ENCODE measurements at places on chromosomes 7 and 10.

DNA sequence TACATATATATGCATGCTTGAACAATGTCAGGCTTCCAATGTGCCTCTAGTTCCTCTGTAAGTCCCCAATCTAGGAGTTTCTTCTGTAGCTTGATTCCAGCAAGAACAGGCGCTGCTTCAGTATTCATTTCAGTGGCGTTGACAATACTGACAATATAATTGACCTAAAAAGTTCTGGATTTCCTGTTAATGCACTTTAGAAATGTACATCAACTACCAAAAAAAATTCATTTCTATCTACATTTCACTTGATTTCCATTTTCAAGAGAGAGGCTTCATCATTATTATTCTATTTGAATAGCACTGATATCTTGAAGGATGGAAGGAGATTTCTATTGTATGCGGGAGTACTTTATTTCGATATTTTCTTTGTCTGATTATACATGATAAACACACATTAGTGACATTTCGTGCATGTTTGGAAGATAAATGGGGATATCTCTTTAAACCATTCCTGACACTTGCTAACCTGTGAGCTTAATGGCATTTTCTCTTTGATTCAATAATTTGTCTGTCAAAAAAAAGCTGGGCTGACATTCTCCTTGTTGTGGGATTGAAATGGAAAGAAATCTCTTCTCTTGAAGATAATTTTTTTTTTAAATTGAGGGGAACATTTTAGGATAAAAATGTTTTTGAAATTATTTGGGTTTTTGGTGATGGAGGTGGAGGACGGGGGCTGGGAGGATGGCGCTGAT, 568.2 kb downstream of the LRMDA start:
- no peak for DNase-seq

DNA sequence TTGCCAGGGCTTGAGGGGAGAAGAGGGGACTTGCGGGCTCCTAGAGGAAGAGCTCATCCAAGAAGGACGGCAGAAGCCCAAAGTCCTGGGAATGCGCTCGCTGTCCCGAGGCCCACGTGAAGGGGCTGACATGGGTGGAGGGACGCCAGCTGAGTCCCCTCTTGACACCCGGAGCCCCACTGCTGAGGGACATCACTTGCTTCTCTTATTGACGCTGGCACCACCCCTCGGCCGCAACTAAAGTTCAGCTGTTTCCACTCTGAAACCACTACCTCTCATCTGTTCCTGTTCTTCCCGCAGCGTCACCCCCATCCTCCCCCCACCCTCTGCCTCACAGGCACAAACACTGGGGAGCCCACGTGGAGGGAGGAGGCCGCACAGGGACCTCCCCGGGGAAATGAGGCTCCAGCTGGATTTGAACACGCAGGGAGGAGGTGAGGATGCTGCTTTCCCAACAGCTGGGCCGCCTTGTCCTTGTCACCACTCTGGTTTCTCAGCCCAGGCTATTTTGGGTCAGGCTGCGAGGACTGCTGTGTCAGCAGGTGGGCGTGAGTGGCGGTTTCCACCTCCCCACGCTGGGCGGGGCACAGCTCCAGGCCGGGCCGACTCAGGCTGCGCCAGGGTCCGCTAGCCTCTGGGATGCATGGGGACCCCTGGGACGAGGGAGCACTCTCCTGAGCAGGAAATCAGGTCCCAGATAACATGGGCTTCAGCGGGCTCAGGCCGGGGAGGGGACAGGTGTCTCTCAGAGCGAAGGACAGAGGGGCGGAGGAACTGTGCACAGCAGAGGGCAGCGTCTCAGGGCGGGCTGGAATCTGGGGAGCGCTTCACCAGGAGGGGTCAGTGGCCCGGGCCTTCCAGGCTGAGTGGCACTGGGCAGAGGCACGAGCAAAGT, 156.3 kb downstream of the ZNF248 start:
- no peak for DNase-seq

DNA sequence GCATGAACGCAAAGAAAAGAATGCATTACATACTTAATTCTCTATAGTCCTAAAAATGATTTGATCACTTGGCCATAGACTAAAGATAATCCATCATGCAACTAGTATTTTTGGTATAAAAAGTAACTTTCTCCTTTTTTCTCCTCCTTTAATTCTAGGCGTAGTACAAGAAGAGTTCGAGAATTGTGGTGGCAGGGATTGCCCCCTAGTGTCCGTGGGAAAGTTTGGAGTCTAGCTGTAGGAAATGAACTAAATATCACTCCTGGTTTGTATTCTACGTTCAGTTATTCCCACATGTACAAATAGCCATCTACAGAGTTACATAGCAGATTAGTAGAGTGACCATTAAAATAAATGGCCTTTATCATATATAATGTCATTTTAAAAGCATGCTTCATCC, 45.5 kb upstream of the HELLS start:
- no peak for DNase-seq

GRCh38 chr7:136526408-136527105, 341.9 kb upstream of the CHRM2 start:
- no peak for DNase-seq

- DNase-seq: no peak
These were observed 28.9 kb downstream of the MINDY4 start for GRCh38 chr7:30799976-30800661.

- DNase-seq: no peak
These were observed 53.5 kb upstream of the WAC start for GRCh38 chr10:28479425-28479865.

DNA sequence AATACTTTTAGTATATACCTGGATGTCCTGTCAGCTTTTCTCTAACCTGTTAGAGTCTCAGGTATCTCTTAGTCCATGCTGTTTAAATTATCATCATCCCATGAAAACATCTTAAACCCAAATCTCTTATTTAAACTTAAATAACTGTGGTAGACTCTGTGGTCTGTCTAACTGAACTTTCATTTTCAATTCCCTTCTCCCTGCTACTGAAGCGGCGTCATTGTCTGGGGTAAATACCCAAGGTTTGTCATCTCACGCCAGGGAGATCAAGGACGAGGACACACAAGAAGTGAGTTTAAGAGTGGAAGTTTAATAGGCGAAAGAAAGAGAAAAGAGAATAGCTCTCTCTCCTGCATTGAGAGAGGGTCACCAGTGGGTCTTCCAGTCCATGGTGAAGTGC, 804.4 kb upstream of the CELF2 start:
- DNase-seq: no peak

DNA sequence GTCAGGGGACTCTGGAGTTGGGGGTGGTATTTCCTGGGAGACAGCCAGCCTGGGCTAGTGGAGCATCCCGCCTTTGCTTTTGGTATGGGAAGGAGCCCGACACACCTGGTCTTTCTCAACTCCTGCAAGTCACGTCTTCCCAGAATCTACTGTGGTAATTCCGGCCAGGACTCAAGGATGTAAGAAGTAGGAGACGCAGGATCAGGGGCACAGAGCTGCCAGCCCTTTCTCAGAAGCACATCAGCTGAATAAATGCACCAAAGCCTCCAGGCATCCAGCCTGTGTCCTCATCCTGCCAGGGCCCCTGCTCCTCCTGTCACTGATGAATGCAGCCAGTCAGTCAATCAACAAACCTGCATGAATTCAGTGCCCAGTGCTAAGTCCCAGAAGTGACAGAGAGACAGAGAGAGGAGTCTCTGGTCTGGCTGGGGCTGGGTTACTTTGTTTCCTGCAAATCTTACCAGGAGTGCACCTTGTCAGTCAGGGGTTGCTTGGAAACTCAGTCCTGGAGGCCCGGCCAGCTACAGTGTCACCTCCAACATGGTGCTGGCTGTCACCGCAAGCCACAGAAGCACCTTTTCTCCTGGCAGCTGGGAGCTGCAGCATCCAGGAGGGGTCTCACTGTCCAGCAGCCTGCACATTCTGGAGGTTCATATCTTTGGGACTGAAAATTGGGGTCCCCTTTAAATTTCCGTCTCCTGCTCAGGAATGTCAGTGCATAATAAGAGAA, 101.8 kb downstream of the PTPRE start:
- no peak for DNase-seq

DNA sequence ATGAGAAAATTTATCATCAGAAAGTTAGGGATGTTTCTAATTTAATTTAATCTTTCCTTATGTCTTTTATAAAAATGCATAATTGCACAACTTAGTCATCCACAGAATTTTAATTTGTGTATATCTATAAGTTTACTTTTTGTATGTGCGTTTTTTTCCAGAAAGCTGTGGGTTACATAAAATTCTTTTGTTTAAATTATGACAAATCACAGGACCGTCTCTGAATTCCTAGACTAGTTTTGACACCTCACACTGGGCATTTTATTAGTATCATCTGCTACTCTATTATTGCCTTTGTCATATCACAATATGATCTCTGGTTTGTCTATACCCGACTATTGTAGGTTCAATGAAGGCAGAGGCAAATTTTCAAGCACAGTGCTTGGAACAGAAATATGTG, 482.4 kb upstream of the SEMA3D start:
- DNase-seq: no peak

- no peak for DNase-seq
These were observed 11.7 kb downstream of the ARHGAP19 start for GRCh38 chr10:97280783-97281182.

GRCh38 chr7:96330193-96330592, 8.3 kb upstream of the SLC25A13 start:
- DNase-seq: no peak

- DNase-seq: no peak
These were observed 694.2 kb upstream of the FZD8 start for GRCh38 chr10:36336315-36336714.

GRCh38 chr7:147721962-147722830, 868.4 kb upstream of the C7orf33 start:
- DNase-seq: no peak

- no peak for DNase-seq
These were observed 19.5 kb downstream of the EVX1 start for GRCh38 chr7:27262121-27262520.

GRCh38 chr10:88090568-88091214, 227.3 kb downstream of the PTEN start:
- DNase-seq: peak; percentile 72

DNA sequence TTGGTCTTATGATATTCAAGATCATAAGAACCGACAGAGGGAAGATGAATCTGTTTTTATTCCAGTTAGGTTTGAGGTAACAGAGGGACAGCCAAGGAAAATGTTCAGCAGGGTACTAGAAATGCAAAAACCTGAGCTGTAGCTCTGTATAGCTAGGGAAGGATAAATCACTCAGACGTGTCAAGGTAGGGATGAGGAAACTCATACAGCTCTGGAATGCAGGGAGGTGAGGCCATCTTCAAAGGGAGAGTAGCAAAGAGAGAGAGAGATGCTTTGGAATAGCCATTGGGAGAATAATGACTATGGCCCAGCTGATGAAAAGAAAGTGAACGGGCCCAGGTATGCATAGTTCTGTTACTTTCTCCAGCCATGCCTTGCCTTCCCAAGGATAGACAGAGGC, 77.8 kb downstream of the PAX2 start:
- DNase-seq: no peak

- DNase-seq: no peak
These were observed 26.1 kb downstream of the CALML3 start for GRCh38 chr10:5550621-5551530.

DNA sequence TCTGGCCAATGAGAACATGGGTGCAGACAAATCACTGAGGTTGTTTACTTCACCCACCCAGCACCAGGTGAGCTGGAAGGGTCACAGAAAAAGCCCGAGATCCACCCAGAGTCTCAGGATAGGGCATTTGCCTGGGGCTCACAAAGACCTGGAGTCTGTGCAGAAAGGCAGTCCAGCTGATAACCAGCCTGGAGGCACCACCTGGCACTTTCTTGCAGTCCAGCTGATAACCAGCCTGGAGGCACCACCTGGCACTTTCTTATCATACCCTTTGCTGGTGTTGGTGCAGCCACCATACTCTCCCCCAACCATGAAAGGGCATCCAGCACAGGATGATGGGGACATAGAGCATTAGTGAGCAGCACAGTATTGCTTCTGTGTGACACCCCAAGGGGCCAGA, 104.1 kb downstream of the PPP1R3C start:
- no peak for DNase-seq

DNA sequence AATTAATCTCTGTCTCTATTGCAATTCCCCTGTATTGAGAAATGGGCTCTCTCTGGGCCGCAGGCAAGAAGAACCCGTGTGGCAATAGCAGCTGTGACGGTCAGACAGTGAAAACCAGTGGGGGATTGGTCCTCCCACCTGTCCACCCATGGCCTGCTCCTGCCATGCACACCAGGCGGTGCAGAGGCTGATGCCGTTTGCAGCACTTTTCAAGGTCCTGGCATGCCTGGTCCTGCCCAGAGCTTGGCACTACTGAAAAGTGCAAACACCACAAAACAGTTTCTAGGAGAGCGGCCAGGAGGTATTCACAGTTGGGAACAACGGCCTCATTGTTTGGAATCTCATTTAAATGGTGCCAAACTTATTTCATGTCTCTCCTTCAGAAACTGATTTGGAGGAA, 41.5 kb downstream of the PSPH start:
- DNase-seq: no peak

DNA sequence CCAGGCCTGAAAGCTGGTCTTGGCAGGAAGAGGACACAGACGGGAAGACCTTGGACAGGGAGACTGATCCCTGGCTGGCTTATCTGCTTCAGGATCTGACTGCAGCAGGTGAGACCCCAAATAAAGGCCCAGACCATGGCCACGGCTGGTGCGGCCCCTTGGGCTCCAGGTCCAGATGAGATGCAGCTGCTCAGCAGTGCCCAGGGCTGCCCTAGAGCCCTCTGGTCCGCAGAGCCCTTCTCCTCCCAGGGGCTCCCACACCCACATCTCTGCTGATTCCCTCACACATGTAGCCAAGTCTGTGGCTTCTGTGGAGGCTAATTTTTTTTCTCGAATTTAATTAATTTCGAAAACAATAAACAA, 46.3 kb downstream of the VIPR2 start:
- DNase-seq: no peak

- no peak for DNase-seq
These were observed 69.7 kb upstream of the APBB1IP start for GRCh38 chr10:26368463-26368862.

GRCh38 chr10:13712837-13713581, 126.2 kb downstream of the PRPF18 start:
- DNase-seq: peak; percentile 50

- no peak for DNase-seq
These were observed 991 bp downstream of the SEMA4G start for GRCh38 chr10:100970076-100970913.

DNA sequence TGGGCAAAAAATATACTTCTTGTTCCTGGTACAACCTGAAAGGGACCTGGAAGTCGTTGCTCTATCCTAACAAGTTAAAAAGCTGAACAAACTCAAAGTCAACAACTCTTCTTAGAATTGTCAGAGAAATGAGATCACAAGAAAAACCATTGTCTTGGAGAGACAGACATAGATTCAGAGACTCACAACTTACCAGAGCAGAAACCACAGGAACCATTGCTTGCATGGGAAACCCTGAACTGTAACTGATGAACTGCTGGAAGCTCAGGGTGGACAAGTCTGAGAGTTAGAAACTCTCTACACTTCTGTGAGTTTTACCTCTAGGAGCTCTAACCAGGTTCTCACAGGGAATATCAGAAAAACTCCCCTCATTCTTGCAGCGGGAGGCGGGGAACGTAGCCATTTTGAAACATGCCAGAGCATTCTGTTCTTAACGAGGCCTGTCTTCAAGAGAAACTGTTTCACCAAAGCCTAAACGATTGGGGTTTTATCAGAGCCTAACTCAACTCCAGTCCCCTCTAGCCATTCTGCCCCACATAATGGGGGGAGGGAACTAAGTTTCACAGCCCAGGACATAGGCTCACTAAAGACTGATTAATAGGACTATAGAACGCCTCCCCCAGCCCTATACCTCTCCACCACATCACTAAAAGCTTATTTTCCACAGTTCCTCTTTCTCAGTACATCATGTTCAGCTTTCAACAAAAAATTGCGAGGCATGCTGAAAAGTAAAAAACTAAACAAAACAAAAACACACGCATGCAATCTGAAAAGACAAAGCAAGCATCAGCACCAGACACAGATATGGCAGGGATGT, 12.0 kb upstream of the GSDME start:
- DNase-seq: no peak

- no peak for DNase-seq
These were observed 174.6 kb downstream of the AUTS2 start for GRCh38 chr7:69772718-69773436.
